ENCODE measurements at places on chromosomes 2 and 18.
A peak's percentile ranks its signal among the peaks of the same experiment; 100 is the strongest.

DNA sequence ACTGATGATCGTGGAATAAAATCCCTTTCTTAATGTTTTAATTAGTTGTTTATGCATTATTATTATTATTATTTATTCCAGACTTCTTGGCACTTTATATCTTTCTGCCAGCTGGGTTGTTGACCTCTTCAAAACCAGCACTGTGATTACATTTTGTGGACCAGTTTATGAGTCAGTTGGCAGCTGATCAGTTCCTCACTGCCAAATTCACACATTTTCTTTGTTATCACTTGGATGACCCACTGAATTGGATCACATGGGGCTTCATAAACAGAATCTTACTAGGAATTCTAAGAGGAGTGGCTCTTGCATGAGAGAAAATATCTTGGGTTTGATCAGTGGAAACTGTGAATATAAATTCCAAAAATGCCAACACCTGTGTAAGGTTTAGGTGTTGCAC is 321.8 kb upstream of the SPRED2 start:
- DNase-seq = no peak

DNA sequence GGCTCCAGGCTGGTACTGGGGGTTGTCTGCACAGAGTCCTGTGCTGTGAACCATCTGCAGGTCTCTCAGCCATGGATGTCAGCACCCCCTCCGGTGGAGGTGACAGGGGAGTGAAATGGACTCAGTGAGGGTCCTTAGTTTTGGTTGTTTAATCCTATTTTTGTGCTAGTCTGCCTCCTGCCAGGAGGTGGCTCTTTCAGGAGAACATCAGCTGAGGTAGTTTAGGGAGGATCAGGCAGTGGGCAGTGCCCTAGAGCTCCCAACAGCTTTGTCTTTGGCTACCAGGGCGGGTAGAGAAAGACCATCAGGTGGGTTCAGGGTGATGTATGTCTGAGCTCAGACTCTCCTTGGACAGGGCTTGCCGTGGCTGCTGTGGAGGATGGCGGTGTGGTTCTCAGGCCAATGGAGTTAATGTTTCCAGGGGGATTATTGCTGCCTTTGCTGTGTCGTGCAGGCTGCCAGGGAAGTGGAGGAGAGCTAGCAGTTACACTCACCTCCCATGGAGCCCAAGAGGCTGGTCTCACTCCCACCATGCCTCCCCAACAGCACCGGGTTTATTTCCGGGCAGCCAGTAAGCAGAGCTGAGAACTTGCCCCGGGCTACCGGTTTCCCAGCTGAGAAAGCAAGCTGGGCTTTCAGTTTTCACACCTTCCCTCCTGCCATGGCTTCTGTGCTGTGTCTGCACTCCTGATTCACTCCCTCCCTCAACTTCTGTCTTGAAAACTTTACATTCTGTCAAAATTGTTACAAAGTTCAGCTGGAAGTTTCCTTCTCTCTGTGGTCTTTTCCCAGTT is 563.4 kb downstream of the XIRP2 start:
- no peak for DNase-seq

DNA sequence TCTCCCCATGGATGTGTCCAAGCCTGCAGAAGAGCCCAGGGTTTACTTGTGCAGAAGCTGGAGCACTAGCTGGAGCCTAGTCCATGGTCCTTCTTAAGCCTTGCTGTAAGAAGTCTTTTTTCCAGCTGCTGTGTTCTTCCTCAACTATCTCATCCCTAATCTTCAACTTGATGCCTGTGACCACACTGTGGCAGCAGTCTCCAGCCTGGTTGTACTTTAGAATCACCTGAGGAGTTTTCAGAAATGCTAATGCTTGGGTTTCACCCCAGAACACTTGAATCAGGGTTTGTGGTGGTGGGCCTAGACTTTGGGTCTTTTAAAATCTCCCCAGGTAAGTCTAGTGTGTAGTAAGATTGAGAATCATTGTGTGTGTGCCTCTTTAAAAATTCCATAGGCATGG is 173.6 kb downstream of the ADCYAP1 start:
- no peak for DNase-seq

- DNase-seq = no peak
Measured at GRCh38 chr18:58021504-58021903, 22.5 kb upstream of the NEDD4L start.

DNA sequence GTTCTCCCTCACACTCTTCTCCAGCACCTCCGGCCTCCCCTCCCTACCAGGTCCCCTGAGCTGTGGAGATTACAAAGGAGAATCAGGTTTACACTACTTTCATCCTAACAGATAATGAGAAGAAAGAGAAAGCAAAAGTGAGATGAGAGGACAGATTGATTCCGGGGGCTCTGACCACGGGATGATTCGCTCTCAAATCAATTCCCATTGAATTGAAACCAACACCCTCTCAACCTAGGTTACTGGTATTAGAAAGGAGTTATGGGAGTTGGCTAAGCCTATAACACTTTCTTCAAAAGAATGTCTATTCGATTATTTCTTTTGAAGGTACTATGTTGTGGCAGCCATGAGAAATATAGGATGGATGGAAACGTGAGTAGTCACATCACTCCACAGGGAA is 386.2 kb upstream of the TNP1 start:
- DNase-seq = no peak

- no peak for DNase-seq
Measured at GRCh38 chr18:31497836-31498573, at the start of gene DSG2. DSG2 (plus strand) TSS chr18:31498177; CDS start chr18:31498252, 75 bp downstream.

DNA sequence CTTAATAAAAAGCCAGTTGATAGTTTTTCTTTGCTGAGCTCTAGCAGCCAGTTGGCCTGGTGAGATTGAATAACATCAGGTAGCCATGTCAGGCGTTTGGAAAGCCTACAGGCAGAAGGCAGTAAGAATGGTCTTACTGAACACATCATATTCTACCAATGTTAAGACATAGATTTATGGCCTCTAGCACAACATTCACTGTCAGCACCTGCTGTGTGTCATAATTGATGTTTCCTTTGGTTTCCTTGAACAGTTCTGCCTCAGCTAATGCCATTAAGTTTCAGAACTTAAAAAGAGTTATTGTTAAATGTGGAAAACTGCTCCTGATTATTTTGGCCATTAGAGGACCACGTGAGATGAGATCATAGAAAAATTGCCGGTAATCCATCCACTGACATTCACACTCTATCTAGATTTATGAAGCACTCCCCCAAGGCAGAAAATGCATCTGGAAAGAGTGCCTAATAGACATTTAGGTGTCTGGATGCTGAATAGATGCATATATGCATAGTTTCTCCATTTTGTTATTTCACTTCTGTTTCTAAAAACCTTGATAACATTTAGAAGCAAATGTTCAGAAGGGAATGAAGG is 434.7 kb downstream of the PTPRM start:
- no peak for DNase-seq

DNA sequence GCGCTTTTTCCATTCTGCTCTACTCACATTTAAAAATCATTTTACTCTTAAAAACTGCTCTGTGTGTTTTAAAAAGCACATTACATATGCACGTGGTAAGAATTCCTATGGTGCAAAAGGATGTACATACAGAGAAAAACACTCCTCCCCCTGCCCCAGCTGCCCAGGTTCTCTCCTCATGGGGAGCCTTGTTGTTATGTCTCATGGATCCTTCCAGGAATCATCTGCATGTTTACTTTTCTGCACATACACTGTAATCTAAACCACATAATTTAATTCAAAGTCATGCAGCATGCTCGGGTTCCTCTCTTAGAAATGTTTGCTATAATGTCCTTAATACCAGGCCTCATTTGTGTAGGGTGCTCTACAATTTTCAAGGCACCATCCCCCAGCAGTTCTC is 243.3 kb downstream of the LOXHD1 start:
- DNase-seq = no peak

DNA sequence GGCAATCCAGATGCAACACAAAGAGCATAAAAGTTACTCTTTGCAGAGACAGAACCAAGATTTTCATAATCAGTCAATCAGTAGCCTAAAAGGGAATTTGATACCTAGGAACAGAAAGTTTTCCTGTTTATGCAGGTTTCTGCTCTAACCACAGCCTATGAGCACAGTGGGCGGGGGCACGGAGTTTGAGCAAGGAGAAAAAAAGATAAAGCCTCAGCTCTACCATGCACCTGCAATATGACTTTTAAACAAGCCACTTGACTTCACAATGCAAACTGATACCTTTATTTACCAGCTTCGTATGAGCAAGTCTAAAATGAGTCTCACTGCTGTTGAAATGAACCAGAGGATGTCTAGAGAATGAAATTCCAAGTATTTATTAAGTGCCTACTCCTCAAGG is 5.6 kb upstream of the LRATD1 start:
- DNase-seq = no peak

DNA sequence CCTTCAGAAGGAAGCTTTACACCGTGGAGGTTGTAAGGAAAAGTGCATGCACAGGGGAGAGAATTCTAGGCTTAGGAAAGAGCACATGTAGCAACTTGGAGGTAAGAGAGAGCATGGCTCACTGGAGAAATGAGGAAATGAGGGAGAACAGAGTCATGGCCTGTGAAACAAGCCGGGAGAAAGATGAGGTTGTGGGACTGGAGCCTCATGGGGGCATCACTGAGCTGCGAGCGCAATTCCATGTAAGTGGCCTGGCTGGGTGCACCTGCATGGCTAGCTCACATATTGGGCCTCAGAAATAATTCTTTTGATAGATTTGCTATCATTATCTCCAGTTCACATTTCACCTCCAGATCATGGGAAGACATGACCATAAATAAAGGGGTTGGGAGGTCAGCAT is 785.5 kb upstream of the RAB6C start:
- no peak for DNase-seq

GRCh38 chr2:152542995-152543481 is 174.2 kb downstream of the PRPF40A start:
- no peak for DNase-seq

GRCh38 chr2:237546040-237546875 is 20.1 kb upstream of the PRLH start:
- DNase-seq = no peak

DNA sequence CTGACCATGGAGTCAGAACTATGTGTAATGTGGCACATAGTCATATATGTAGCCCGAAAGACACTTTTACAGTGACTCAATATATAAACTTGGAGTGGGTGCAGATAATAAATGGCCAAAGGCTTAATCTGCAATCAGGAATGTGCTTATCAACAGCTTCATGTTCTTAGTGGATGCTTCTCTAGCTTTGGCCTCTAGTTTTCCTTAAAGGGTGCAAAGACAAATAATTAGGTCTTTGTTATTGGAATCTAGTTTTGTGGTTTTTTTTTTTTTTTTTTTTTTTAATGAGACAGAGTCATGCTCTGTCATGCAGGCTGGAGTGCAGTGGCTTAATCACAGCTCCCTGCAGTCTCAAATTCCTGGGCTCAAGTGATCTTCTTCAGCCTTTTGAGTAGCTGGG is 625.6 kb downstream of the EPHA4 start:
- DNase-seq = no peak

DNA sequence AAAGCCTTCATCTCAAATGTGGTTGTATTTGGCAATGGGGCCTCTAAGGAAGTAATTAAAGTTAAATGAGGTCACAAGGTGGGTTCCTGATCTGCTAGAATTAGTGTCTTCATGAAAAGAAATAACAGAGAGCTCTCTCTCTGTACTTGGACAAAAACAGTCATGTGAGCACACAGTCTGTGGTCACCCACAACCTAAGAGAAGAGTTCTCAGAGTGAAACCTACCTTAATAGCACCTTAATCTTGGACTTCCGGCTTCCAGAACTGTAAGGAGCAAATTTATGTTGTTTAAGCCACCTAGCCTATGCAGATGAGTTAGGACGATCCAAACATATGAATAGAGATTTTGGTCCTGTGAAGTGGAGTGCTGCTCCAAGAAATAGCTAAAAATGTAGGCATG is 758.9 kb downstream of the LRRTM4 start:
- no peak for DNase-seq

GRCh38 chr2:23589220-23589647 is 204.3 kb downstream of the KLHL29 start:
- no peak for DNase-seq

DNA sequence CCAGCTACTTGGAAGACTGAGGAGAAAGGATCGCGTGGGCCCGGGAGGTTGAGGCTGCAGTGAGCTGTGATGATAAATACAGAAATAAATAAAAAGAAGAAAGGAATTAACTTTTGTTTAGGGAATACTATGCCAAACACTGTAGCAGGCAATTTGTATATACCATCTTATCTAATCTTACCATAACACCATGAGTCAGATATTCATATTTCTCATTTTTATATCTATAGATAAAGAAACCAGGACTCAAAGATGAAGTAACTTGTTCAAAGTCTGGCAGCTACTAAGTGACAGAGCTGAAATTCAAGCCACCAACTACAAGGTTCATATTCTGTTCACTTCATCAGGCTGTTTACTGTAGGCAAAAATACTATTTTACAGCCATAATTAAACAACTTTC is 119.2 kb upstream of the SLC39A10 start:
- DNase-seq = no peak

DNA sequence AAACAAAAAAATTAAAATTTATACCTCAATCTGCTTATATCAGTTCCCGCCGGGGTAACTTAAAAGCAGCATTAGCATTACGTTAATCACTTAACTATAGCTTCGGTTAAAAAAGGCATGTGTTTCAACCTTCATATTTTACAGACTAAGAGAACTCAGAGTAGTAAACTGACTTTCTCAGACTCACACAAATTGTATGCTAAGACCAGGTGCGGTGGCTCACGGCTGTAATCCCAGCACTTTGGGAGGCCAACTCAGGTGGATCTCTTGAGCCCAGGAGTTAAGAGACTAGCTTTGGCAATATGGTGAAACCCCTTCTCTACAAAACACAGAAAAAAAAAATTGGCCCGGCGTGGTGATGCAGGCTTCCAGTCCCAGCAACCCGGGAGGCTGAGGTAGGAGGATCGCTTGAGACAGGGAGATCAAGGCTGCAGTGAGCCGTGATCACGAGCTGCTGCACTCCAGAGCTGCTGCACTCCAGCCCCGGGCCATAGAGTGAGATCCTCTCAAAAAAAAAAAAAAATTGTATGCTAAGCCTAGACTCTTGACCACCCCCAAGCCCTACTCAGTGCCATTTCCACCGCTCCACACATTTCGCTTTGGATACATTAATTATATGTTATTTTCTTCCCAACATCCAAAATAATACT is 2.4 kb downstream of the HNRNPLL start:
- DNase-seq = no peak

GRCh38 chr2:234377761-234378391 is 119.0 kb downstream of the ARL4C start:
- peak; percentile 87 for DNase-seq

DNA sequence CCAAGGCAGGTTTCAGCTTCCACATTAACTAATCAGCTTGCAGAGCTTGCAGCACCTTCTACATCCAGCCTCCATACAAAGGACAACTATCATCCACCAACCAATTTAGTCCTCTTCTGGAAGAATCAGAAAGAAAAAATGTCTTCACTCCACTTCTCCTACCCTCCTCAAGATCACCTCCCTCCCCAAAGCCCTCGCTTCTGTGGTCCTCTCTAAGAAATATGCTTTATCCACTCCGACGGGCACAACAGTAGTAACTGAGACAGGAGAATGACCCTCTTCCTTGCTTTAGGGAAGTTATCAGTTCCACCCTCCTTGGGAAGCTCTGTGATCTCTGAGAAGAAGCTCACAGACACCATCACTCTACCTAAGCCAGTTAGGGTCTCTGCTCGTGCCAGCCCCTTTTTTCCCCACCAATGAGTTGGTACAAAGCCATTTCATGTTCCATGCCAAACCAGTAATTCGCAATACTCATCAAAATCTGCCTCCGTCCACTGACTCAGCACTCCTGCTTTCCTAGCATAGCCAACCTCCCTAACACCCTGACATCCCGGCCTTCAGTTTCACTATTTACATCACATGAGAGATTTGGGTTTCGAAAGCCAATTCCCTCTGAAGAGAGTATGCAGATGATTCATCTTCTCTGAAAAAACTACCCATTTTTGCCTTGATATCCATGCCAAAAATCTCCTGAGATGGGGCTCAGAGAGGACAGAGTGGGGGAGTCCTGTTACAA is 114.1 kb upstream of the PKDCC start:
- DNase-seq = no peak
